ENCODE measurements at places on chromosomes 4 and X.
A peak's percentile ranks its signal among the peaks of the same experiment; 100 is the strongest.

GRCh38 chr4:123673971-123674370 lies 277.4 kb downstream of the SPRY1 start:
- DNase-seq = no peak

DNA sequence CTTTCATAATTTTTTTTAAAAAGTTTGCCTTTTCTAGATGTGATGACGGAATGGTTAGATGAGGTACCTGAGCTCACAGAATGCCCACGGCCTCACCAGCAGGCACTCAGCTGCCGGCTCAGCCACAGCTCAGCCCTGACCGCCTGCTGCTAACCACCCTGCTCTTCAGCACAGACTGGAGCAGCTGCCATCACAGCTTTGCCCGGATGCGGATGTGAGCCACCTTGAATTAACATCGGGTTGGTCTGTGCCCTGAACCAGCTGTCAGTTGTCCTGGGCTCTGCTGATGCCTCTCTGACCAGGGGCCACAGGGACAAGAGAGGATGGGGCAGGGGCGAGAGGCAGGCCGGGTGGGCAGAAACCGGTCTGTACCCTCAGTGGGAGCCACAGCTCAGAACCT lies 93.3 kb downstream of the HMX1 start:
- DNase-seq = no peak

GRCh38 chr4:184122631-184123408 lies 94.9 kb downstream of the ENPP6 start:
- DNase-seq = no peak

GRCh38 chrX:111411983-111412382 lies at the start of gene DCX:
Gene DCX (minus strand): TSS chrX:111412192. CDS start chrX:111410398, 1,794 bp downstream.
- no peak for DNase-seq

GRCh38 chr4:82748810-82749470 lies 49.7 kb downstream of the SCD5 start:
- no peak for DNase-seq

GRCh38 chrX:124239911-124240310 lies 92.5 kb upstream of the TEX13D start:
- DNase-seq = peak; percentile 6

- DNase-seq = no peak
Observed at GRCh38 chr4:87019898-87020297, 85.1 kb downstream of the AFF1 start.

DNA sequence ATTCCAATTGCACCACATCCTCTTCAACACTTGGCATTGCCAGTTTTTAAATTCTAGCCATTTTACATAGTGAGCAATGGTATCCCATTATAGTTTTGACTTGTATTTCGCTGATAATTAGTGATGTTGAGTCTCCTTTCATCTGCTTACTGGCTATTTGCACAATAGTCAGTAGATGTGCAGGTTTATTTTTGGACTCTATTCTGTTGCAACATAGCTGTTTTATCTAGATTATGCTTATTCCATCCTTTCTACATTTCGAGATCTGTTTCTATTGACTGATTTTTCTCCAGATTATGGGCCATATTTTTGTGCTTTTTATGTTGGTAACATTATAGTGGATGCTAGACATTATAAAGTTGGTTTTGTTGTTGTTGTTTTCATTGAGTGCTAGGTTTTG lies 106.1 kb downstream of the WWC2 start:
- DNase-seq = no peak

DNA sequence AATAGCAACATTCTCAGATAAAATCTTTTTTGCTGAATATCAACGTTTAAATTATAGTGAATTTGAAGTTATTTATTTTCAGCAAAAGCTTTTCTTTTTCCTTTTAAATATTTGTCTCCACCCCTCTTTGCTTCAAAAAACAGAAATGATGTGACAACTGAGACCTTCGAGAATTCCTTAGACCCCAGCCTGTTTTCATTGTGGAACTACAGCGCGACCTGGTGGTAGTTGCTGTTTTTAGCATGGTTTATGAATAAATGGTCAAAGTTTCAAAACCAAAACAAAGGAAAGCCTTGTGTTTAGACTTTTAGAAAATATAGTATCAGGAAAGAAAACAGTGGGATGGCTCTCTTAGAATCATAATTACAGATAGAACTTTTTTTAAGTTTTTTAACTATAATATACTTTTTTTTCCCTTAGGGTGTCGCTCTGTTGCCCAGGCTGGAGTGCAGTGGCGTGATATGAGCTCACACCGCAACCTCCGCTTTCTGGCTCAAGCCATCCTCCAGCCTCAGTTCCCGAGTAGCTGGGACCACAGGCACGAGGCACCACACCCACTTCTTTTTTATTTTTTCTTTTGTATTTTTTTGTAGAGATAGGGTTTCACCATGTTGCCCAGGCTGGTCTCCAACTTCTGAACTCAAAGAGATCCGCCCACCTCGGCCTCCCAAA lies 26.8 kb upstream of the TMEM184C start:
- peak; percentile 43 for DNase-seq

GRCh38 chr4:92232566-92232965 lies 71.2 kb upstream of the GRID2 start:
- DNase-seq = no peak

- no peak for DNase-seq
Observed at GRCh38 chr4:145177511-145177905, 2.9 kb downstream of the OTUD4 start.

DNA sequence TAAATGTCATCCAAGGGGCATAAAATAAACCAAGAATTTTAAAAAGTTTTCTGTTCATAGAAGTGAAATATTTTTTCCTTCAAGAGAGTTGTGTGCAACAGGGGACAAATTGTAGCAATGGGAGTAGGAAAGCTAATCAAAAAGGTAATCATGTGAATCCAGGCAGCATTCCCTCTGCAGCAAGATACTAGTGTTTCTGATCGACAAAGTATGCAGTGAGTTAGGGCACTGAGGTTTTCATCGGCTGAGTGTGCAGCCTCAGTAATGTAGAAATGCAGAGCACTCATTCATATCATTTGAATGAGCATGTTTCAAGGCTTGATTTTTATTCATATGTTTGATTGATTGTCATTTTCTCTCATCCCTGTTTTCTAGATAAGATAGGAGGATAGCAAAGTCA lies 321.7 kb downstream of the PCDH7 start:
- DNase-seq = no peak

DNA sequence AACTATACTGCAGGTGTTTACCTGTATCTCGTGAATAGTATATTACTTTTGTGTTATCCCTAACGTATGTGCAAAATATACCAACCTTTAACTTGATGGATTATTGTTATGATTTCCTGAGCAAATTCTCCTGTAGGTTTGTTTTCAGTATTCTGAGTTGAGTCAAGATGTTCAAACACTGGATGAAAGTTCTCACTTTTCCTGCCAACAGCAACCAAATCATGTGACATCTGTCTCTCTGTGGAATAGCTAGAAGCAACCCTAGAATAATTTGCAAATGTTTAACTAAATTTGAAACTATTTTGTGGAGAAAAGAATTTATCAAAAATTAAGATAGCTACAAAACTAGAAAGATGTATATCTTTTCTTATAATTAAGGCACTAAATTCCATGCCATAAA lies 35.6 kb downstream of the BCLAF3 start:
- DNase-seq = no peak

DNA sequence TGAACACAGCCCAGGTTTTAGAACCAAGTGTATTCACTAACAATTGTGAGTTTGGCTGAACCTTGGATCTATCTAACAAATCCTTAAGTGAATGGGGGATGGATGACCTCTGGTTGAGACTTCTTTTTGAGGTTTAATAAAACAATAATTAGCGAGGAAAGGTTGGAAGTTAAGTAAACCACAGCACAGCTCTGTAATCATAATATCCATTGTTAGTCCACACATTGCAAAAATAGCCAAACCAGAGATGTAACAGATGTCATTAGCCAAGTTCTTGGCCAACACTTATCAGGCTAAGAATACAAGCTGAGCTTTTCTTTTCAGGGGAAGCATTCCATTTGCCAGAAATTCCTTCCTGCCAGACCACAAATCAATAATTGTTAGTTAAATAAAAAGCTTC lies 59.1 kb downstream of the FREM3 start:
- no peak for DNase-seq

DNA sequence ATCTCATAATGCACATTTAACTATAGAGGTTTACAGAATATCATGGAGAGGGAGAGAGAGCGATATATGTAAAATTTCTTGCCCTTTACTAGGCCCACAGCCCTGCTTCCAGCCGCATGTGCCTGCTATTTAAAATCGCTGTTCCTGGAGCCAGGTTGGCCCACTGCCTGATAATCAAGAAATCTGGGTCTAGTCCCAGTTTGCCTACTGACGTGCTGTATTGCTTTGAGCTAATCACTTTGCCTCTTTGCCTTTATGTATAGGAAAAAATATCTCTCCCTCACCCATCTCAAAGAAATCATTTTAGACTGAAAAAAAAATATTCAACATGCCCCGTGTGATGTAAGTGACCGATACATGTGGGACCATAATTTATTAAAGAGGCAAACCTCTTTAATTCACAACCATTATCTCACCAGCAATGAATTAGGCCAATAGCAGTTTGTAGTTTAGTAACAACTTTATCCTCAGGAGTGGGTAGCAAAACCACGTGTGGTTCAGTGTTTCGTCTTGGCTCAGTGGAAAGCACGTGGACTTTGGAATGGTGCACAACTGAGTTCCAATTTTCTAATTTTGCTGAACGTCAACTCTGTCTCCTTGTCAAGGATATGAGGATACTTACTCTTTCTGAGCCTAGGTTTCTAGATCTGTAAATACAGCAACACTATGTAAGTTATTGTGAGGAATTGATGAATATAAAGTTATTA lies 62.6 kb downstream of the GRXCR1 start:
- DNase-seq = no peak

DNA sequence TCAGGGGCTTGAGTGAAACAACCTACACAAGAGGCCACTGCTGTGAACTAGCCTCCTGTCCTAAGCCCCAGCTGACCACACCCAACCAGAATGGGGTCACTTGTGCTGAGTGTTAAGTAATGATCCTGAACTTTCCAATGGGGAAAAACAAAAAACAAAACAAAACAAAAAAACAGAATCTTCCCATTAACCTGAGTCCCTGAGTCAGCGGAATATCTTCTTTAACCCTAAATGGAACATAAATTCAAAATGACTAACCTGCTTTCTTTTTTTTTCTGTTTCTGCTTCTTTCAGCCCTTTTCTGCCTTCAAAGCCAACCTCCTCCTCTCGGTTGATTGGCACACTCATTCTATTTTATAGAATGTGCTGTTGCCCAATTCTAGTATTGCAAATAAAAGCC lies 31.2 kb upstream of the MAGEA8 start:
- DNase-seq = no peak

DNA sequence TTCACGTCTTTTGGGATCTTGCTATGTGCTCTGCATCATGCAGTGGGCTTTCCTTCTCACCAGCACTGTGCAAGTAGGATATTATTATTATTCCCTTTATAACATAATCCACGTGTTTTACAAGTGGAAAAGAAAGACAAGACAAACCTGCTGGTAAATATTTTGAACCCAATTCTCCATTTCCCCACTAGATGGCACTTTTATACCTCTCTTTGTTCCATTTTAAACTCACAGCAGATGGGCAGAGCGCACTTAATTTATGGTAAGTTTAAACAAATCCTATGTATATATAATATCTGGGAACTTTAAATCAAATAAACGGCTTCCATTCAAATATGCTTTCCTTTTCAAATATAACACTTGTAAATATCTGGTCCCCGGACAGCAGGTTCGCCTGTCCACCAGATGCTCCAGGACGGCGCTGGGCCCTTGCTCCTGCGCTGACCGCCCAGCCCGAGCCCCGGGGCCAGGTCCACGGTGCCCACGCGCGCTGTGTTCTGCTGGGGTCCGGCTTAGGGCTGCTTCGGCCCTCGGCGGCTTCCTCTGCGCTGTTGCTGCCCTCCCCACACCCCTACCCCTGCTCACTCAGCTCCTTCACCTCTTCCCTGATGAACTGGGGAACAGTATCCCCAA lies 31.1 kb downstream of the F11 start:
- DNase-seq = peak; percentile 29

GRCh38 chr4:2266181-2266580 lies 4.3 kb upstream of the MXD4 start:
- no peak for DNase-seq

DNA sequence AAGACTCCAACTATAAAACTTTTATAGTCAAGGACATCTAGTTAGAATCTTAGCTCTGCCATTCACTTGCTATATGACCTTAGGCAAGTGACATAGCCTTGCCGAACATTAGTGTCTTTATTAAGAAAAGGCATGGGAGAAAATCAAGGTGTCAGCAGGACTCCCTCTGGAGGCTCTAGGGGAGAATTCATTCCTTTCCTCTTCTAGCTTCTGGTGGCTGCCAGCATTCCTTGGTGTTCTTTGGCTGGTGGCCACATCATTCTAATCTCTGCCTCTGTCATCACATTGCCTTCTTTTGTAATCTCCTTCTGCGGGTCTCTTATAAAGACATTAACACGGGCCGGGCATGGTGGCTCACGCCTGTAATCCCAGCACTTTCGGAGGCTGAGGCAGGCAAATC lies 99.8 kb downstream of the PPP1R2C start:
- DNase-seq = no peak

DNA sequence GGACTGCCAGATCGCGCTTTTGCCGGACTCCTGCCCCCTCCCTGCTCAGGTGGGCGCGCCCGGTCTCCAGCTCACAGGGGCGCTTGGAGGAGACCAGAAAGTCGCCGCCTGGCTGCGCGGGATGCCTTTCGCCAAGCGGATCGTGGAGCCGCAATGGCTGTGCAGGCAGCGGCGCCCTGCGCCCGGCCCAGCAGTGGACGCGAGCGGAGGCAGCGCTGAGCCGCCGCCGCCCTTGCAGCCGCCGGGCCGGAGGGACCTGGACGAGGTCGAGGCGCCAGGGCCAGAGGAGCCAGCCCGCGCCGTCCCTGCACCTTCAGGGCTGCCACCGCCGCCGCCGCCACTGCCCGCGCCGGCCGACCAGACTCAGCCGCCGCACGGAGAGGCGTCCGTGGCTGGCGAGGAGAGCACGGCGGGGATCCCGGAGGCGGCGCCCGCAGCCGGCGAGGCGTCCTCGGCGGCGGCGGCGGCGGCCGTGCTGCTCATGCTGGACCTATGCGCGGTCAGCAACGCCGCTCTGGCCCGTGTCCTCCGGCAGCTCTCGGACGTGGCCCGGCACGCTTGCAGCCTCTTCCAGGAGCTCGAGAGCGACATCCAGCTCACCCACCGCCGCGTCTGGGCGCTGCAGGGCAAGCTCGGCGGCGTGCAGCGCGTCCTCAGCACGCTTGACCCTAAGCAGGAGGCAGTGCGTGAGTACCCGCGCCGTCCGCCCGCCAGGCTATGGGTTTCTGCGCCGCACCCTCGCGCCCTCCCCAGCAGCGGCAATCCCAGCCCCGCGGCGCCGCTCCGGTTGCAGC lies 834 bp downstream of the NHS start:
- no peak for DNase-seq

DNA sequence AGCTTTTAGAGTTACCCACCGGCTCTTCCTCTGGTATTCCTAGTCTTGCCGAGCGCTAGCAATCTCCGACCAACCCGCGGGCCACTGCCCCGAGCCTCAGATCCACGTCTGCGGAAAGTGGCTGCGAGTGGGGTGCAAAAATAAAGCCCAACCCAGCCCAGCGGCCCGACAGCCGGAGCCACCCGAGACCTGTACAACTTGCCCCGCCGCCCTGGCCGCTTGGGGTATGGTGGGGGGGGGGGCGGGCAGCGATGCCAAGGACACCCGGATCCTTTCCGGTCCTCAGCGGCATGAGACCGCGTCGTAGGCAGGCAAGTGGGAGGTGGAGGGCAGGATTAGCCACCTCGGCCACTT lies 1.6 kb downstream of the SLITRK4 start:
- DNase-seq = no peak

All from CD4-positive, alpha-beta T cell treated with Interferon alpha-2 for 1 hour (primary cell).